Calu3 (cell line): ENCODE measurements at places on chromosomes 4 and X. TPM values are rescaled to one million over a fixed set of nuclear protein-coding genes. Genes with fewer than 3 reads are reported as not detected.

GRCh38 chrX:42992199-42992943 is 214.4 kb upstream of the PPP1R2C start:
- no peak overlapping the region for H3K27ac ChIP-seq
- no peak for DNase-seq
- peaks cover 17% of the 10 kb centered on the region for H3K4me1 ChIP-seq
- no peaks in the 10 kb centered on the region for H3K27me3 ChIP-seq

GRCh38 chr4:53221832-53222480 is 143.9 kb downstream of the SCFD2 start:
- H3K36me3 ChIP-seq: no peaks in the 10 kb centered on the region
- DNase-seq: no peak
- no peak overlapping the region for H3K4me3 ChIP-seq
- H3K27ac ChIP-seq: no peak overlapping the region
- no peaks in the 10 kb centered on the region for H3K27me3 ChIP-seq

- peaks cover 1% of the 10 kb centered on the region for H3K27me3 ChIP-seq
- no peaks in the 10 kb centered on the region for H3K36me3 ChIP-seq
- peak; percentile 38 for DNase-seq
- no peak overlapping the region for H3K4me3 ChIP-seq
Observed at GRCh38 chrX:129777218-129778030, 2.3 kb upstream of the SASH3 start.

DNA sequence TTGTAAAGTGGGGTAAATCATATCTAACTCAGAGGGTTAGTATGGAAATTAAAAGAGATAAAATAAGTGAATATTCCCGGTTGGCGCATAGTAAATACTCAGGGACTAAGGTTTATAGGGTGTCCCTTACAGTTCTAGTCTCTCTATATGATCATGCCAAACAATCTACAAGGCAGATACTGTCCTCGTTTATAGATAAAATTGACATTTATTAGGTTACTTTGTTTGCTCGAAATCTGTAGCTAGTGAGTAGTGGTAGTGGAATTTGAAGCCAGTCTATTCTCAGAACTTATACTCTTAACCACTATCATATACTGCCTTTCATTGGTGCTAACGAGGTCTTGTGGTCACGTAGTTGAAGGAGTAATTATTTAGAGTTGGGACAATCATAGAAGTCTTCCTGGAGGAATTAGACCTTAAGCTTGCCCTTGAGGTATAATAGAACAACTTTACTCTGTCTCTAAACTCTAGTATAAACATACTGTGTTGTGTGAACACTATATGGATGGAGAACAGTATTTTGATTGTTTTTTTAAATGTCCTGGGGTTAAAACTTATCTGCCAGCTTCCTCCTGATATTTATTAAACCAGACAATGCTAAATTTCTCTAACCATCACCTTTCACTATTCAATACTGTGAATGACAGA is 324.0 kb downstream of the STIM2 start:
- no peaks in the 10 kb centered on the region for H3K36me3 ChIP-seq
- no peaks in the 10 kb centered on the region for H3K27me3 ChIP-seq
- H3K4me1 ChIP-seq: peaks cover 5% of the 10 kb centered on the region
- H3K27ac ChIP-seq: no peak overlapping the region

GRCh38 chrX:71814123-71814912 is 51.2 kb downstream of the CXorf49B start:
- no peaks in the 10 kb centered on the region for H3K4me1 ChIP-seq
- H3K4me3 ChIP-seq: no peak overlapping the region
- H3K27ac ChIP-seq: no peak overlapping the region

ADH1C gene
- 5.8 and 7.9 TPM in 2 replicates for total RNA-seq

H2BW2 gene
- not detected in 2 replicates for total RNA-seq

- no peaks in the 10 kb centered on the region for H3K36me3 ChIP-seq
- no peaks in the 10 kb centered on the region for H3K4me1 ChIP-seq
- no peak overlapping the region for H3K4me3 ChIP-seq
Observed at GRCh38 chr4:164572877-164573279, 181.1 kb upstream of the SMIM31 start.

DNA sequence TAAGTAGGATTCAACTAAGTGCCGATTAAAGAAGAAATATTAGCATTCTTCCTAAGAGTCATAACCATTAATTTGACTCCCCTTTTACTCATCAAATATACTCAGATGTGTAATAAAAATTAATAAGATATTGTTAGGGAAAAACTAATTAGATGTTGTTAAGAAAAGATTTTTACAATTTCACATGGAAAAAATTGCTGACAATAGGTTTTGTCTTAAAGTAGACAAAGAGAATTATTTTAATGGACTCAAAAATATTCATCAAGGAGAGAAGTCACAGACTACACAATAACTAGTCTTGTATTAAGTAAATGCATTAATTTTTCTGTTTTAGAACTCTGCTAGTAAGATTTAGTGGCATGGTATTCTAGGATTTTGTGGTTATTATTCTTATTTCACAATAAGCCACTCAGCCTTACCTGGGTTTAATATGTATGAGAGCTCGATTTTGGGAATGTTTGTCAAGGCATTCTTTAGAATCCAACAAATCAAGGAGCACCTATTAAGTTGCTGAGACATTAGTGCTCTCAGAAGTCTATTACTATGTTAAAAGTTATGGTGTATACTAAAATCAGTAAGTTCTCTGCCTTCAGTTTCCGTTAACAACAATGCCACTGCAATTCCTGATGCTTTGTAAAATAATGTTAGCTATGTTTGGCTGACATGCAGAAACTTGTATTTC is 110.2 kb upstream of the UGT8 start:
- no peak overlapping the region for H3K27ac ChIP-seq
- no peaks in the 10 kb centered on the region for H3K4me1 ChIP-seq
- H3K4me3 ChIP-seq: no peak overlapping the region
- no peak for DNase-seq

NALF2 gene
- 6.3 and 6.9 TPM in 2 replicates for total RNA-seq

DNA sequence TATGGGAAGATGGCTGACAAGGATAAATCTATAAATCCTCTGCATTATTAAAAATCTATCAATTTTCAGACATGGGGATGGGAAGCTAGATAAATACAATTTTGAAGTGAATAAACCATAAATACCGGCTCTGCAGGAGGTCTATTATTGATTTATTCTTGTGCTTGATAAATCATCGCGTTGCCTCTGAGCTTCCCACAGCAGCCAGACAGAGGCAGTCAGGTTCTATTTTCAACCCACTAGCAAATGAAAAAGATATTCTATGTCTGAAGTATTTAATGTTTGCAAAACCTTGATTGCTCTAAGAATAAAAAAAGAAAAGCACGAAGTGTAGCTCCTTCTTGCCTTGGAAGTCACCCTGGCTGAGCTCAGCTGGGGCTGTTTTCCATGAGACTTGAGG is 216.2 kb downstream of the DHRSX start:
- no peaks in the 10 kb centered on the region for H3K36me3 ChIP-seq
- no peak for DNase-seq
- H3K4me3 ChIP-seq: no peak overlapping the region
- H3K27ac ChIP-seq: no peak overlapping the region

KLHL34 gene
- 0.10 and 0.12 TPM in 2 replicates for total RNA-seq

EREG gene
- total RNA-seq: 413 and 422 TPM in 2 replicates

GRCh38 chr4:6232836-6233785 is 32.8 kb upstream of the JAKMIP1 start:
- H3K36me3 ChIP-seq: no peaks in the 10 kb centered on the region
- H3K4me1 ChIP-seq: no peaks in the 10 kb centered on the region
- no peak for DNase-seq
- H3K27ac ChIP-seq: no peak overlapping the region
- no peak overlapping the region for H3K4me3 ChIP-seq
